Right ventricle myocardium inferior (tissue), 1 donor: ENCODE measurements at places on chromosomes 1 and 21. TPM values are rescaled to one million over a fixed set of nuclear protein-coding genes. Genes with fewer than 3 reads are reported as not detected.

KLHDC9 gene
- 6.5 TPM for total RNA-seq

SMCP gene
- total RNA-seq: not detected

THEM5 gene
- not detected for total RNA-seq

TBX15 gene
- total RNA-seq: 0.43 TPM

E2F2 gene
- 0.76 TPM for total RNA-seq

AADACL3 gene
- not detected for total RNA-seq

FMO4 gene
- total RNA-seq: 2.7 TPM

SIM2 gene
- not detected for total RNA-seq

L1TD1 gene
- not detected for total RNA-seq

PAPPA2 gene
- total RNA-seq: 0.35 TPM

REN gene
- total RNA-seq: not detected

RHD gene
- not detected for total RNA-seq

PLA2G4A gene
- total RNA-seq: 2.5 TPM
